ENCODE measurements at places on chromosomes 3 and 15.
A peak's percentile ranks its signal among the peaks of the same experiment; 100 is the strongest.

- DNase-seq = no peak
These were observed 45.7 kb downstream of the RLBP1 start for GRCh38 chr15:89175617-89176191.

DNA sequence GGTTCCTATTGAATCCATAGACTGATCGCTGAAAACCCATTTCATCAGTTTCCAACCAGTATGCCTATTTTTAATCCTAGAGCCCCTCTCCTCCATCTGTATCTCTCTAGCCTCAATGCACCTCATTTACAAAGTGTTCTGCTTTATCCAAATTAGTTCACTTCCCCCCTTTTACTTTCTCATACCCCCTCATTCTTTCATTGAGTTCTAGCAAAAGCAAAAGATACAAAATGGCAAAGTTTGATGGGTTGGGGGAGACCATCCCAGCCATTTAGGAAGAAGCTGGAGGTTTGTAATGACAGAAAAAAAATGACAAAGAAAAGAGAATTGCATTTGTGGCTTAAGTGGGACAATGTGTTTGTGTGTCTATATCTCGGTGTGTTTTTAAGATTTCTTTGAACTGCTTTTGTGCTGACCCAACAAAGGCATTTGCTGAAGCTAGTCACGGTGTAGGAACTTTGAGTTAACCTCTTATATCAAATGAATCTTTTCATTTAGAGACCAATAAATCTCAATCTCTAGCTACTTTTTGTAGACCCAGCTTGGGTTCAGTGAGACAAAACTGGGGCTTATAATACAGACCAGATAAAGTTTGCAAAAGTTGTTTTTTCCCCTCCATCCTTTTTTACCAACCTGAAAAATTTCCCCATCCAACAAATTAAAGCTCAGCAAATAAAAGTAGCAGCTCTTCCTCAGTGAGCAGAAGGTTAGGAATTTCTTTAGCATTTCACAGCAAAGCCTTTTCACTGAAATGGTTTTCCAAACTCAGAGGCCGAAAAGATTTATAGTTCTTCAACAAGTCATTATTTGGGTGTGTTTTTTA is 18.7 kb downstream of the NR2F2 start:
- DNase-seq = no peak

- DNase-seq = no peak
These were observed 15.0 kb upstream of the TBL1XR1 start for GRCh38 chr3:177212278-177212610.

DNA sequence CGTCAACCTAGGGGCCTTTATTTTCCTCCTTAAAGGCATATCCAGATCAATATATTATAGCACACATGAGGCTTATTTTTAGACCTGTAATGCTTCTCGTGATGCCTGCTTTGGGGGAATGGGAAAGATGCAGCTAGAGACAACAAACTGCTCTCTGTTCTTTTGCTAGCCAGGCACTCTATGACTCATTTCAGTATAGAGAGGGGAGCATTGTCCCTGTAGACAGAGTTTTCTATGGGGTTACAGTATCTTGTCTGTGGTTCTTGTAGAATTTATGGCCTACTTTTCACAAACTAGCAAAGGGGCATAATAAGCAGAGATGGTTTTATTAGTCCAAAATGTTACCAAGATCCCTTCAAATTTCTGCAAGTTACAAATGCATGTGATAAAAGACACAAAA is 305.6 kb downstream of the LSAMP start:
- no peak for DNase-seq

- peak; percentile 8 for DNase-seq
These were observed 215.0 kb upstream of the IGF1R start for GRCh38 chr15:98433346-98433745.

- DNase-seq = no peak
These were observed 210.8 kb downstream of the TBC1D2B start for GRCh38 chr15:77866596-77867125.

GRCh38 chr3:112459750-112460149 is 39.5 kb downstream of the BTLA start:
- no peak for DNase-seq

GRCh38 chr3:52270252-52270754 is 8.1 kb downstream of the WDR82 start:
- no peak for DNase-seq

DNA sequence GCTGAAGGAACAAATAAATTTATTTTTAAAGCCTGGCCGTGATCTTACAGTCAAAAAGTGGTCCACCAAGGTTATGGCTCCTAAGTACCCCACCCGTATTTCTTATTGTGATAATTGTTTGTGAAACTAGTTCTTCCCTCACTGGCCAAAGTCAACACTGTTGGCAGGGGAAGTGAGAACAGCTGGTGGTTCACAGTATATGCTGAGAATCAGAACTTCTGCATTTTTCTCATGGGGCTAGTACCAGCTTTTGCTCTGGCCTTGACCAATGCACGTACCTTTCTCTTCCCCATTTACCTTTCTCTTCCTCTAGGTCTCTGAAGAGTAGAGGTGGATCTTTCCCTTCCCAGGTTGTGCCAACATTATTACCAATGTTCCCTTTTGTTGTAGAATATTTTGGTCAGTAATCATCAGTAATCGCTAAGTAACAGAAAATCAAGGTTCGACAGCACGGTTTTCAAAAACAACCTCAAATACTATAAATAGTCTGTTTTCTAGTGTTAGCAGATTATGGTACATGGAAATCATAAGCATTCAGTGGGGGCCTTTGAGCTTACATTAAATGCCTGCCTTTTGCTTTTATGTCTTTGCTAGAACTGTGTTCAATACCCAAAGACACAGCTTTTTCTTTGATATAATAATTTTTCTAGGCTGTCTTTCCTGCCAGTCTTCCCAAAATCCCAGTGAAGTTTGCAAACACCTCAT is 268.0 kb downstream of the LPP start:
- DNase-seq = no peak

Data from AG09309 (cell line).